ENCODE measurements at places on chromosomes 1 and 21. TPM values are rescaled to one million over a fixed set of nuclear protein-coding genes. Genes with fewer than 3 reads are reported as not detected.

ADCY10 gene
- not detected for total RNA-seq

NBPF14 gene
- total RNA-seq, result 65.0 TPM

GRCh38 chr1:231931146-231931545, 304.6 kb downstream of the DISC1 start:
- no peak for DNase-seq
- H3K27me3 ChIP-seq, result no peaks in the 10 kb centered on the region
- no peak overlapping the region for H3K4me3 ChIP-seq
- H3K36me3 ChIP-seq, result no peaks in the 10 kb centered on the region

DNA sequence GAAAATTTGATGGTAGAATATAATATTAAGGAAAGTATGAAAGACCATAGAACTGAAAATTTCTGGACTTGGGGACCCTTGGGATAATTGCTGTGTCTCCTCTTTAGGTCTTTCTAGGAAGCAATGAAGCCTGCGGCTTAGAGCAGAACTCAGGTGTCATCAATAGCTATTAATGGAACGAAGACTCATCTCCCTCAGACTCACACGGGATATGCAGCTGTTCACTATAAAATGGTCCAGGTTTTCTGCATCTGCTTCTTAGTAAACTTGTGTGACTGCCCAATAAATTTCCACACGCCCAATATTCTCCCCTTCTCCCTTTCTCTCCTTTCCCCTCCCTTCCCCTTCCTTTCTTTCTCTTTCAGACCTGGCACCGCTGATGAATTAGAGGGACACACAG, 392.5 kb downstream of the HLX start:
- no peak overlapping the region for H3K4me3 ChIP-seq
- no peaks in the 10 kb centered on the region for H3K27me3 ChIP-seq
- DNase-seq, result no peak
- H3K4me1 ChIP-seq, result no peaks in the 10 kb centered on the region
- H3K36me3 ChIP-seq, result no peaks in the 10 kb centered on the region
- no peak overlapping the region for H3K27ac ChIP-seq

DNA sequence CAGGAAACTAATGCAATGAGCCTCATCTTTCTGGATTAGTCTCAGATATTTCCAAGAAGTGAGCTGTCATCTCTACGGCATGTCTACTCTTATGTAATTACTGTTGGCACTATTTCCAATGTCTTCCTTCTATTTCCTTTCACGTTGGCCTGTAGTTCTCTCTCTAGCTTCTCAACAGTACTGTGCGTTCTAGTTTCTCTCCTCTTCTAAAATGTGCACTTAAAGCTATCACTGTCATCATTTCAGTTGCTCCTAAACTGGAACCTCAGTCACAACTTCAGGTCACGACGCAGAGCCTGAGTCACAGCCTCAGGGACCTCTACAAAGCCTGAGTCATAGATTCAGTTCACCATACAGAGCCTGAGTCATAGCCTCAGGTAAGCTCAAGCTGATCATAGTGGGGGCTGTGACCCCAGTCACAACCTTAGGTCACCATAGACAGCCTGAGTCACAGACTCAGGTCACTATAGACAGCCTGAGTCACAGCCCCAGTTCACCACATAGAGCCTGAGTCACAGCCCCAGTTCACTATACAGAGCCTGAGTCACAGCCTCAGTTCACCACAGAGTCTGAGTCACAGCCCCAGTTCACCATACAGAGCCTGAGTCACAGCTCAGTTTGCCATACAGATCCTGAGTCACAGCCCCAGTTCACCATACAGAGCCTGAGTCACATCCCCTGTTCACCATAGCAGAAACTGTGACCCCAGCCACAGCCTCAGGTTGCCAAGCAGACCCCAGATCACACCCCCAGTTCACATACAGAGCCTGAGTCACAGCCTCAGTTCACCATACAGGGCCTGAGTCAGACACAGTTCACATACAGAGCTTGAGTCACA, 13.0 kb downstream of the WNT9A start:
- peak; percentile 67 for DNase-seq
- H3K4me1 ChIP-seq, result peaks cover 16% of the 10 kb centered on the region
- peak overlapping the region; percentile 50 for H3K27ac ChIP-seq
- no peaks in the 10 kb centered on the region for H3K27me3 ChIP-seq

- H3K27ac ChIP-seq, result no peak overlapping the region
- no peaks in the 10 kb centered on the region for H3K27me3 ChIP-seq
- DNase-seq, result no peak
- H3K36me3 ChIP-seq, result no peaks in the 10 kb centered on the region
Measured at GRCh38 chr1:59481881-59482505, 185.1 kb downstream of the FGGY start.
